ENCODE measurements at places on chromosomes 7 and 10. TPM values are rescaled to one million over a fixed set of nuclear protein-coding genes. Genes with fewer than 3 reads are reported as not detected.

Gene KMT2E
- 126 TPM for total RNA-seq

Gene MYL10
- total RNA-seq, result not detected

Gene HOXA1
- not detected for total RNA-seq

- no peak for DNase-seq
Measured at GRCh38 chr10:126872768-126873167, 32.5 kb upstream of the DOCK1 start.

- DNase-seq, result no peak
Measured at GRCh38 chr7:156475179-156475578, 165.4 kb upstream of the RNF32 start.

- no peak for DNase-seq
Measured at GRCh38 chr10:4626919-4627318, 199.1 kb upstream of the AKR1E2 start.

GRCh38 chr10:29746080-29746797 lies 111.5 kb upstream of the SVIL start:
- no peak for DNase-seq

DNA sequence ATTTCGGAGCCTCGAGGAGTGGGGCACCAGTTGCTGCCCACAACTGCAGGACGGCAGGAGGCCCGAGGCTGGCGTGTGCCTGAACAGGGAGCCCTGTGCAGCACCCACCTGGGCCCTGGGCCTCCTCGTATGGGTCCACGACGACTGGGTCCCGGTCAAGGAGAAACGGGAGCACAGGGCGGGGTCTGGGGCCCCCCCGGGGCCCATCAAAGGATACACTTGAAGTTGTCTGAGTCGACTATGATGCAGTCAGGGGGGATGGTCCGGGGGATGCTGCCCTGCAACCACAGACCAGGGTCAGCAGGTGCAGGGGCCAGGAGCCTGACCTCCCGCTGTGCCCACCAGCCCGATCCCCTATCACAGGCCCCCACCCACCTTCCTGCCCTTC lies 28.5 kb upstream of the NKX6-2 start:
- no peak for DNase-seq

GRCh38 chr10:17561111-17561510 lies 56.1 kb downstream of the HACD1 start:
- no peak for DNase-seq

Data from glutamatergic neuron (in vitro differentiated cells).